Lung microvascular endothelial cell (primary cell): ENCODE measurements at places on chromosomes 7 and 10.

DNA sequence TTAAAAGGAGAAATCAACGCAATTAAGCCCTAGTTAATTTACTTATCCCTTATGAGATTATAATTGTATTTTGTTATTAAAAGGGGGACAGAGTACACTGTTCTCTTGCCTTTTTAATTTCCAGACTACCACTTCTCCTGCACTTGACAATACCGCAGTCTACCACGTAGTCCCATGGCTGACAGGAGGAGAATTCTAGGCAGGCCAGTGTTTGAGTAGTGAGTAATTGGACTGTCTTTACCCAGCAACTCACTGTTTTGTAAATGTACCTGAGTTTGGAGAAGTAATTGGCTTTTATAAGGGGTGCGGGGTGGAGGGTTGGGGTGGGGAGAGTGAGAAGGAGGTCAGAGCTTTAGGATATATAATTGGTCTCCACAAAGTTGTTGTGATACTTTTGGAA, 85.4 kb downstream of the CFTR start:
- DNase-seq: no peak

DNA sequence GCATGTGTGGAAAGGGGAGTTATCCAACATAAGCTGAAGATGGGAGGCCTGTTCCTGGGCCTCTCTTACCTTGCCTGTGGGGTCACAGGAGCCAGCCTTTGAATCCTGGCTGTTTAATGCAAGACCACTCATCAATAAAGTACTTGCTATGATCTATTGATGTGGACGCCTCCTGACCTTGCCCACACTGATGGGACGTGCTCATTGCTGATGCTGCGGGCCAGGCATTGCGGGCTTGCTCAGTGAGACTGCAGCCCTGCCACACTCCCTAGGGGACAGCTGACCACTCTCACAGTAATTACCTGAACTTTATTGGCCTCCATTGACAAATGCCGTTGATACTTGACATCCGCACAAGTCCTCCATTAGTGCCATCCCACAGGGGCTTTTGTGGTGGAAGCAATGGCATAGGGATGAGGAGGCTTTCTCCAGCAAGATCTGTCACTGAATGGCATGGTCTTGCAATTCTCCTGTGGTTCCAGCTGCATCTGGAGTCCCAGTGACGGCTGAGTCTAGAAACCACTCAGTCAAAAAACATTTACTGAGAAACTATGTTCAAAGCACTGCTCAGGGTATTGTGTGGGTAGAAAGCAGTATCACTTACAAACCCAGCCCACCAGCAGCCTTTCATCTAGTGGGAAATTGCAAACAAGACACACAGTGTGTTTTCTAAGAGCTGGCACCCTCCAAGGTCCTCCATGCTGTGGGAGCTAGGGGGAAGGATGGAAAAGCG, 135.1 kb upstream of the YAE1 start:
- no peak for DNase-seq

DNA sequence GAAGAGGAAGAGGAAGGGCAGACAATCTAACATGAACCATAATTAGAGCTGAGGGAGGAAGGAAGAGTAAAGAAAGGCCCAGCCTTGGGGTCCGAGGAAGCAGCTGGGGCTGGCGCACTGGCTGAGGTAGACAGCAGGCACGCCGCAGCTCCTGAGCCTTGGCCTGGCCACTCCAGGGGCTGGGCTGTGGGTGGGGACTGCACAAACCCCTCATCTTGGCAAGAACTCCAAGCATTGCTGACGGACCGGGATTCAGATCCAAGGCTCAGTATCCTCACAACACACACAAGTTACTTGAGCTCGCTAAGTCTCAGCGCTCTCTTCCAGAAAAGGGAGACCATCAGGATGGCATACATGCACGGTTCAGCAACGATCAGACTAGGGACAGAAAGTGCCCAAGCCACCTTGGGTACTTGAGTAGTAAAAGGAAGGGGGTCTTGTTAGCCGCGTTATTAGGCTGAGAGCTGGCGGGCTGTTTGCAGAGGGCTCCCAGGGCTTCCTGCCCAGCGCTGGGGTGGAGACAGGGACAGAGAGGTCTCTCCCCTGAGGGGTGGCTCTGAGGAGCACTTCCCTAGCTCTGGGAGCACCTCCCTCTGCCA, 4.5 kb downstream of the TNS3 start:
- no peak for DNase-seq

GRCh38 chr7:115672024-115672423, 358.5 kb downstream of the TFEC start:
- DNase-seq: no peak

GRCh38 chr10:75070476-75070875, 41.0 kb upstream of the SAMD8 start:
- DNase-seq: no peak

DNA sequence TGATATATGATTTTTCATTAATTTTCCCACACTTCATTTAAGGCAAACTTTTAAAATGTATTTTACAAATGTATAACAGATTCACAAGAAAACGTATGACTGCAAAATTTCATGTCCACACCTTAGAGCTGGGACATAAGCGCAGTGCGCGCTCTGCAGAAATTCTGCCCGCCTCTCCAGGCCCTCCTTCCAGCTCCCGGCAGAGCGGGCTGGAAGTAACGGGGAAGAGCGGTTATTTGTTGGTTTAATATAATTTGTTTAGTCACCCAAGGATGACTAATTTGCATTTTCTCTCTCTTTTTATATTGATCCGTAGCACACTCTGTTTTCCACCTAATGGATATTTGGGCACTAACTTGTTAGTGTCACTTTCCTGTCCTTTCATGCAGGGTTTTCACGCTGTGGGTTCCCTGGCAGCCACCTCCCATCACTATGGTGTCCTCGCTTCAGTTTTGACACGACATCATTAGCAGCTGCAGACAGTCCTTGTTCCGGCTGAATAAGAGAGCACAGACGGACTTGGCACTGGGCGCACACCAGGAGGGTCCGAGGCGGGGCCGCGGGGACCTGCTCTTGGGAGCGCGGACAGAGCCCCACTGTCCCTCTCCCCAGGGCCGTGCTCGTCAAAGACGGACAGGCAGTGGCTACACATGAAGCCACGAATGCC, 129.2 kb upstream of the SEC61G start:
- DNase-seq: no peak

- peak; percentile 25 for DNase-seq
These were observed 94.0 kb downstream of the SLC37A3 start for GRCh38 chr7:140304191-140304799.

DNA sequence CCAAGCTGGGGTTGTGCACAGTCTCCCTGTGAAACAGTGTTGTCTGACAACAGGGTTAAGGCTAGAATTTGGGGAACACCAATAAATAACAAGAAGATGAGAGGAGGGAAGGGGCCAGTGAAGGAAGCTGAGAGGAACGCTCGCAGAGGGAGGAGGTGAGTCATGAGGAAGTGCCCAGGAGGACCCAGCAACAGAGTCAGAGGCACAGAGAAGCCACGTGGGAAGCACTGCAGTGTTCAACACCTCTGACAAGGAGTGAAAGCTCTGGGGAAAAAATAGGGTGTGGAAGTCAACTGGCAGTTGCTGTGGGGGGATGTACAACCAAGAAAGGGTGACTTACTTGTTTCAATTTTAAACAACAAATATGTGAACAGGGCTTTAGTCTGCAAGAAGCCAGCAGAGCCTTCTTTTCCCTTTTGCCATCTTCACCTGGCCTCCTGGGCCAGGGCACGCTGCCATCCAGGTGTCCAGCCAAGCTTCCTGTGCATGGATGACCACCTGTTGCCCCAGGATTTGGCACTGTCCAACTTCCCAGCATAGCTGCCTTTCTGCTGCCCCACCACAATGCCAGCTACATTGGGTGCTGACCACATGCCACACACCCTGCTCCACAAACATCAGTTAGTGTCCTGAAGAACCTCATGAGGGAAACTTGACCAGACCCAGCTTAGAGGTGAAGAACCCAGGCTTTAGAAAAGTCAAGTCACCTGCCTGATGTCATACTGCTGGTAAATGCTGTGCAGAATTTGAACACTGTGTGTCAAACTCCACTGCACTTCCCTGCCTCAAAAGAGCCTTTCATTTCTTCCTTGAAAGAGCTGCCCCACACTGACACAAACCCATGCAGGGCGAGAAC, 69.6 kb downstream of the ATXN7L1 start:
- DNase-seq: peak; percentile 81

- DNase-seq: no peak
These were observed 15.6 kb downstream of the CALCR start for GRCh38 chr7:93558705-93559614.

DNA sequence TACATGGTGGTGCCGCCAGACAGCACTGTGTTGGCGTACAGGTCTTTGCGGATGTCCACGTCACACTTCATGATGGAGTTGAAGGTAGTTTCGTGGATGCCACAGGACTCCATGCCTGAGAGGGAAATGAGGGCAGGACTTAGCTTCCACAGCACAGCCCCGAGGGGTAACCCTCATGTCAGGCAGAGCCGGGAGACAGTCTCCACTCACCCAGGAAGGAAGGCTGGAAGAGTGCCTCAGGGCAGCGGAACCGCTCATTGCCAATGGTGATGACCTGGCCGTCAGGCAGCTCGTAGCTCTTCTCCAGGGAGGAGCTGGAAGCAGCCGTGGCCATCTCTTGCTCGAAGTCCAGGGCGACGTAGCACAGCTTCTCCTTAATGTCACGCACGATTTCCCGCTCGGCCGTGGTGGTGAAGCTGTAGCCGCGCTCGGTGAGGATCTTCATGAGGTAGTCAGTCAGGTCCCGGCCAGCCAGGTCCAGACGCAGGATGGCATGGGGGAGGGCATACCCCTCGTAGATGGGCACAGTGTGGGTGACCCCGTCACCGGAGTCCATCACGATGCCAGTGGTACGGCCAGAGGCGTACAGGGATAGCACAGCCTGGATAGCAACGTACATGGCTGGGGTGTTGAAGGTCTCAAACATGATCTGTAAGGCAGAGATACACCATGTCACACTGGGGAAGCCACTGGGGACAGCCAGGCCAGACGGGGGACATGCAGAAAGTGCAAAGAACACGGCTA, 104.6 kb upstream of the TNRC18 start:
- peak; percentile 54 for DNase-seq

GRCh38 chr7:7183061-7183837, 905 bp downstream of the C1GALT1 start:
- DNase-seq: peak; percentile 49

DNA sequence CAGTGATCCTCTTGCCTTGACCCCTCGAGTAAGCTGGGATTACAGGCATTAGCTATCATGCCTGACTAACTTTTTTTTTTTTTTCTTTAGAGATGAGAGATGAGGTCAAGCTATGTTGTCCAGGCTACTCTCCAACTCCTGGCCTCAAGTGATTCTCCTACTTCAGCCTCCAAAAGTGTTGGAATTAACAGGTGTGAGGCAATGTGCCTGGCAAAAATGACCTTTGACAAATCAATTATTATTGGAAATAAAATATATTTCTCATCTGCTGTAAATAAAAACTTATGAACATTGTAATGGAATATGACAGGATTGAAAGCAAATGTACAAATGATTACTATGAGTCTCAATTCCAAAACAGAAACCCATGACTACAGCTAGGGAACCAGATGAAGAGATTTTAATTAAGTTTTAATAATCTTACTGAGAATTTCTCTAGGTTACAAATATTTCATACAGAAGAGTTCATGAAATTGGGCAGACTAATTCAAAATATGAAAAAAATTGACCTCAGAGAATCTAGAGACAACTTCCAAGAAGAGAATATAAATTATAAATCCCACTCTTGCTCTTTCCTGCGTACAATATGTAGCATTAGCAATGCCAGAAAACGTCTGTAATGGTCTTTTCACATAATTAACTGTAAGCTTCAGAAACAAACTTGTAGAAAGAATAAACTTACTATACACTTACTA, 414.7 kb downstream of the DGKB start:
- DNase-seq: no peak

DNA sequence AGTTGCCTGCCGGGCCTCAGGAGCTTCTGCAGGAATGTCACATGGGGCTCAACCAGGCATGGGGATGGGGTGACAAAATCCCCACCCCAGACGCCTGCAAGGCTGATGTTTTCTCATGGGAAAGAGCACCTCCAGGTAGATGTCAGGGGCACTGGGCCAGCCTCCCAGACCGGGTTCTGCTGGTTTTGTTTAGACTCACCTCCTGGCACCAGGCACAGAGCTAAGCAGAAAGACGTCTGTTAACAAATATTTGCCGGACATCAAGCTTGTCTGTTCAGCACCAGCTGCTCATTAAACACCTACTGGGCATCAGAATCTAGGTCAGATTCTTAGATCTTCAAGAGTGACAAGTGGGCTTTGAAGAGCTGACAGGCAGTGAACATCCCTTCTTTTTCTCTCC, 34.9 kb upstream of the TCERG1L start:
- no peak for DNase-seq

- no peak for DNase-seq
These were observed 13.9 kb upstream of the AHCYL2 start for GRCh38 chr7:129210989-129211312.

GRCh38 chr7:40072268-40072667, 62.2 kb downstream of the MPLKIP start:
- no peak for DNase-seq

GRCh38 chr7:151088856-151089699, 2.8 kb downstream of the AGAP3 start:
- peak; percentile 94 for DNase-seq

- DNase-seq: no peak
These were observed 137.6 kb upstream of the CDK6 start for GRCh38 chr7:92973974-92974373.

GRCh38 chr10:91061608-91062007, 140.7 kb upstream of the ANKRD1 start:
- no peak for DNase-seq

- peak; percentile 10 for DNase-seq
These were observed 156.1 kb downstream of the KIF20B start for GRCh38 chr10:89857431-89858042.

GRCh38 chr10:3781468-3782145, 3.4 kb downstream of the KLF6 start:
- DNase-seq: peak; percentile 75

DNA sequence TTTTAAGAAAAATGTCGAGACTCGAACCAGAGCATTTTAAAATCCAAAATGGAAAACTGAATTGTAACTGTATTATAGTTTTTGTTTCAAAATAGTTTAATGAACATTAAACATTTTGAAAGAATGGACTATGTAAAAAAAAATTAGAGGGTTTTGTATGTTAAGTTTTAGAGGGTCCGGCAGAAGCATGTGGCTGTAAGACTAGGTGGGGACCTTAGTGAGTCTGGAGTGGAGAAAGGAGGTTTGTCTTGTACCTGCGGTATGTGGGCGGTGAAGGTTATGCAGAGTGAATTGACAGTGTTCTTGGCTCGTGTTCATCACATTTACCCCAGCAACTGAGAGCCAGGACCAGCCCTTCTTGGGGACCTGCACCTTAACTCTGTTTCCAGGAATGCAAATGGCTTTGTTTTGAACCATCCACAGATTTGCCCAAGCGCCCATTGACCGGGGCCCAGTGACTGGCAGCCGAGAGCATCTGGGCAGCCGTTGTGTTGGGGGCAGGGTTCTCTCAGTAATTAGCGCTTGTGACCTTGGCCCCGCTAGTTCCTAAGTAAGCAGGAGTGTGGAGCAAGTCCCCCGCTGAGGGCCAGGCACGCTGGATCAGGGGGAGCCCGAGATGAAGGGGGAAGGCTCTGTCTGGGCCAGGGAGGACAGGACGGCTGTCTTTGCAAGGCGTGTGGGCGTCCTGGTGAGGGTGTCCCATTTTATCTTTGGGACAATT, 1.4 kb upstream of the KLF6 start:
- DNase-seq: peak; percentile 92
